Activated T-helper 2 cell treated with anti-CD3 and anti-CD28 coated beads, Interferon-gamma antibody, Interleukin-2, Interleukin-4, amounts not matched to agents 10 μg/mL and 5 μg/mL and 100 μg/mL, durations not matched to agents 14 hours and 24 hours and 36 hours (primary cell): ENCODE measurements at places on chromosomes 2 and 18.

- DNase-seq: no peak
These were observed 331.5 kb downstream of the HRH4 start for GRCh38 chr18:24791751-24792545.

DNA sequence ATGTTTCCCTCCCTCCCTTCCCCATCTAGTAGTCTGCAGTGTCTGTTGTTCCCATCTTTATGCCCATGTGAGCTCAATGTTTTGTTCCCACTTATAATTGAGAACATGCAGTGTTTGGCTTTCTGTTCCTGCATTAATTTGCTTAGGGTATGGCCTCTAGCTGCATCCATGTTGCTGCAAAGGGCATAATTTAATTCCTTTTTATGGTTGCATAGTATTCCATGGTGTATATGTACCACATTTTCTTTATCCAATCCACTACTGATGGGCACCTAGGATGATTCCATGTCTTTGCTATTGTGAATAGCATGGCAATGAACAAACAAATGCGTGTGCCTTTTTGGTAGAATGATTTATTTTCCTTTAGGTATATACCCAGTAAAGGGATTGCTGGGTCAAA, 60.6 kb upstream of the CYP26B1 start:
- DNase-seq: no peak

DNA sequence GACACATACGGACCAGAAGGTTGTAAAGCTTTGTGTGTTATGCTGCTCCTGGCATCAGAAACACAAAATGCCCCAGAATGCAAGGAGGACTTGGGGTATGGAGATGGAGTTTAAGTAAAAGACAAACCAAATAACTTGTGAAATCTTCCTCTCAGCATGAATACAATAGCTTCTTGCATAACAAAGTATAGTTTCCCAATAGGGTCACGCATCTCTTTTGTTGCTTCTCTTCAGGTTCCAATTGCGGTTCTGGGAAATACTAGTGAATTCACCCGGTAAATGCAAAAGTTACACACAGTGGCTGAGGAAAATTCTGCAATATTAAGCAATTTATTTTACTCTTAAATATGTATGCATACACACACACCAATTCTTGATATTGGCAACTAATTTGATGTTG, 339.2 kb upstream of the EPHA4 start:
- DNase-seq: no peak

- DNase-seq: no peak
These were observed 118.6 kb downstream of the AQP4 start for GRCh38 chr18:26746826-26747475.

DNA sequence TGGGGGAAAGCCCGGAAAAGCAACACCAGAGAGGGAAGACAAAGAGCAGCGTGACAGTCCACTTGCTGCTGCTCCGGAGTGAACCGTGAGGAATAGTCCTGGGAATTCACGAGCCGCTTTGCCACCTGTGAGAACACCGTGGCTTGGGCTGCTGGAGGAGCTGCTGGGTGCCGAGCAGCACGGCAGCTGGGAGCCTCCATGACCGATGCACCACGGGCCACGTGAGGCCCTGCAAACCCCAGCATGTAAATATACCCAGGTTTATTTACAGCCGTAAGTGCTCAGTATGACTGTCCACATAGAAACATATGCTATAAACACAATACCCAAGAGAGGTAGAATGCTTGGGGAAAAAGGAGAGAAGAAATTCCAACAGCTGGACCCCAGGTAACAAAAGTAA, 65.1 kb downstream of the SMIM21 start:
- no peak for DNase-seq

- no peak for DNase-seq
These were observed 46.2 kb upstream of the ARHGAP28 start for GRCh38 chr18:6683112-6683876.

DNA sequence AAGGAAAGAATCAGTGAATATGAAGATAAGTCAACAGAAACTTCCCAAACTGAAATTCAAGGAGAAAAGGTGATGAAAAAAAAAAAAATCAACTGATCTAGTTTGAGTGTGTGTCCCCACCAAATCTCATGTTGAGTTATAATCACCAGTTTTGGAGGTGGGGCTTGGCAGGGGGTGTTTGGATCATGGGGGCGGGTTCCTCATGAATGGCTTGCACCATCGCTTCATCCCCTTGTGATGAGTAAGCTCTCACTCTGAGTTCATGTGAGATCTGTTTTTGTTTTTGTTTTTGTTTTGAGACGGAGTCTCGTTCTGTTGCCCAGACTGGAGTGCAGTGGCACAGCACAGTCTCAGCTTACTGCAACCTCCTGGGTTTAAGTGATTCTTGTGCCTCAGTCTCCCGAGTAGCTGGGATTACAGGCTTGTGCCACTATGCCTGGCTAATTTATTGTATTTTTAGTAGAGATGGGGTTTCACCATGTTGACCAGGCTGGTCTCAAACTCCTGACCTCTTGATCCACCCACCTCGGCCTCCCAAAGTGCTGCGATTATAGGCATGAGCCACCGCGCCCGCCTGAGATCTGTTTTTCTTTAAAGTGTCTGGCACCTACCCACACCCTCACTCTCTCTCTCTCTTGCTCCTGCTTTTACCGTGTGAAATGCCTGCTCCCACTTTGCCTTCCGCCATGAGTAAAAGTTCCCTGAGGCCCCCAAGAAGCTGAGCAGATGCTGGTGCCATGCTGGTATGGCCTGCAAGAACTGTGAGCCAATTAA, 4.0 kb upstream of the SLC66A2 start:
- no peak for DNase-seq

- DNase-seq: peak; percentile 33
These were observed 23.6 kb upstream of the RBM44 start for GRCh38 chr2:237774811-237775553.

GRCh38 chr2:155379494-155379893, 681.0 kb downstream of the KCNJ3 start:
- no peak for DNase-seq

GRCh38 chr2:206531996-206532543, 88.7 kb downstream of the ADAM23 start:
- DNase-seq: no peak

GRCh38 chr2:44616667-44617155, 255.0 kb downstream of the CAMKMT start:
- DNase-seq: no peak

DNA sequence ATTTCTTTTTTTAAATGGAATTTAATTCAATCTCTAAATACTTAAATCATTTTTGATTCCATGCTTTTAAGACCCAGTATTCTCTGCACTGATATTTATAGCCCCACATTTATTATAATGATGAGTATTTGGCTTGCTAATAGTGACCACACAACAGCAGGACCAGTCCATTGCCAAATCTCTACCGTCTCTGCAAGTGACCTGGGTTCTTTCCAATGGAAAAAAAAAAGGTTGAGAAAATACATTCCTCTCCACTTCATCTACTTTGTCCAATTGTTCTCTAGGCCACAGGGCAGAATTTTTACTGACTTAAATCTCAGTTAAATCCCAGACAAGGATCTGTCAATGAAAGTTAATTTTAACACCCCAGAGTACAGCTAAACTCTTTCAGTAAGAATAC, 20.5 kb downstream of the GRB14 start:
- no peak for DNase-seq
